ENCODE measurements at places on chromosomes 6 and 20.

- no peak for DNase-seq
Measured at GRCh38 chr20:62391165-62392076, 4.5 kb downstream of the RPS21 start.

DNA sequence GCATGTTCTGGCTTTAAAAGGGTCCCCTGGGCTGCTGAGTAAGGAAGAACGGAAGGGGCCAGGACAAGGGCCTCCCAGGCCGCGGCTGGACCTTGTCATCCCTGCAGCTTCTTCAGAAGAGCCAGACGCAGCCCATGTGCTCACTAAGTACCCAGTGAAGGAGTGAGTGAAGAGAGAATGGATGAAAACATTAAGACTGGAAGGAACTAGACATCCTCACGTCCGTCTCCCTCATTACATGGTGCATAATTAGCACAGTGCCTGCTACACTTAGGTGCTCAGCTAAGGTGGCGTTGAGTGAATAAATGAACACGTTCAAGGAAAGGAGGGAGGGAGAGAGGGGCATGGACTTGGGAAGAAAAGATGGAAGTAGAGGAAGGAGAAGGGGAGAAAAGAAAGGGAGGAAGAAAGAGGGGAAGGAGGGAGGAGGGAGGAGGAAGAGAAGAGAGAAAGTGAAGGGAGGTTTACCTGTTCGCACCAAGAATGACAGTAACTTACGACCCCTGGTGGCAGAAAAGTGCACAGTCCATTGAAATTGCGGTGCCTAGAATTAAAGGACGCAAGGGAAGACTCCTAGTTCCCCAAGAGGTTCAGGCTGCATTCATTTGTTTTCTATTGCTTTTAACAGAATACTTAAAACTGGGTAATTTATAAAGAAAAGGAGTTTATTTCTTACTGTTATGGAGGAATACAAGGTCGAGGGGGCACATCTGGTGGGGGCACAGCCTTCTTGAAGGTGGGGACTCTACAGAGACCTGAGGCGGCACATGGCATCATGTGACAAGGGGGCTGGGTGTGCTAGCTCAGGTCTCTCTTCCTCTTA is 8.0 kb downstream of the TP53RK start:
- DNase-seq: peak; percentile 79

DNA sequence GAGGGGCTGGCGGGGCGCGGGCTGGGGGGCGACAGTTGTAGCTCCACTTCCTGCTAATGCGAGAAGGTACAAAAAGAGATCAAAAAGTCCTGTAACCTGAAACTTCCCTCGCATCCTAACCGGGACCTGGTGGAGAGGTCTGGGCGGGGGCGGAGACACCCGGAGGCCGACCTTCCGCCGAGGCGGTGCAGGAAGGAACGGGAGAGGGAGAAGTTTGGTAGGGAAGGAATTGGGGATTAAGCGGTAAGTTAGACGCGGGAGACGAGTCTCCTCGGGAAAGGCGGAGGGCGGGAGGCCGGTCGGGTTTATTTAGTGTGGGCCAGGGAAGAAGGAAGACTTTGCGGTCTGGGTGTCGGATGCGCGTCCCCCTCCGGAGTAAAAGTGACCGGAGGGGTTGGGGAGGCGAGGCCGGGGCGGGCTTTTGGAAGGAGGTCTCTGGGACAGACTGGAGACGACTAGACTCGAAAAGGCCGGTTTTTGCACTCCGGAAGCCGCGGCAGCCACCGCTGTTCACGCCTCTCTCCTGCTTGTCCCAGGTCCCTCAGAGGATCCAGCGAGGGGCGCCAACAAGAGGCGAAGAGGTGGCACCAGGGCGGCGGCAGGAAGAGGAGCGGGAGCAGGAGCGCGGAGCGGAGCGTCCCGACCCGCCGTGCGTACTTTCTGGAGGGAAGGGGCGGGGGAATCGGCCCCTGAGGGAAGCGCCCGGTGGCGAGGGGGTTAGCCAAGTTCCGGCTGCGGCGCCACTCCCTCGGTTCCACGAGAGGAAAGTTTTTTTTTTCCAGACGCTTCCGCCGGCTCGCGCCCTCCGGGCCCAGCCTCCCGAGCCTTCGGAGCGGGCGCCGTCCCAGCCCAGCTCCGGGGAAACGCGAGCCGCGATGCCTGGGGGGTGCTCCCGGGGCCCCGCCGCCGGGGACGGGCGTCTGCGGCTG is 734 bp downstream of the TPBG start:
- DNase-seq: no peak

- peak; percentile 68 for DNase-seq
Measured at GRCh38 chr6:31441365-31442267, 38.2 kb downstream of the MICA start.

DNA sequence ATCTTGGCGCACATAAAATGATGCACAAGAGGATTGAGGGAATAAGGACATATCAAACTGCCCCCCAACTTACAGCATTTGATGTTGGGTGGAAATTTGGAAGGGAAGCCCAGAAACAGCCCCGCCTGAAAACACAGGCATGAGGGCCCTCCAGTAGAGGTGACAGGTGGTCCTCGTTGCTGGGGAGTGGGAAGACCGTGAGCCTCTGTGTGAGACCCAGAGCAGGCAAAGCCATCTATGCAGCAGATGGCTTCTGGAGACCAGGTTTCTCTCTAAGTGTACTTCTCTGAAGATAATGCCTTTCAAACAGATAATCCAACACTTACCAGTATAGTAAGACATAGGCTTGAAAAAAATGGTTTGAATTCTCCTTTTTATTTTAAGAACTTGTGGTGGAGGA is 132.2 kb upstream of the INSM1 start:
- no peak for DNase-seq

DNA sequence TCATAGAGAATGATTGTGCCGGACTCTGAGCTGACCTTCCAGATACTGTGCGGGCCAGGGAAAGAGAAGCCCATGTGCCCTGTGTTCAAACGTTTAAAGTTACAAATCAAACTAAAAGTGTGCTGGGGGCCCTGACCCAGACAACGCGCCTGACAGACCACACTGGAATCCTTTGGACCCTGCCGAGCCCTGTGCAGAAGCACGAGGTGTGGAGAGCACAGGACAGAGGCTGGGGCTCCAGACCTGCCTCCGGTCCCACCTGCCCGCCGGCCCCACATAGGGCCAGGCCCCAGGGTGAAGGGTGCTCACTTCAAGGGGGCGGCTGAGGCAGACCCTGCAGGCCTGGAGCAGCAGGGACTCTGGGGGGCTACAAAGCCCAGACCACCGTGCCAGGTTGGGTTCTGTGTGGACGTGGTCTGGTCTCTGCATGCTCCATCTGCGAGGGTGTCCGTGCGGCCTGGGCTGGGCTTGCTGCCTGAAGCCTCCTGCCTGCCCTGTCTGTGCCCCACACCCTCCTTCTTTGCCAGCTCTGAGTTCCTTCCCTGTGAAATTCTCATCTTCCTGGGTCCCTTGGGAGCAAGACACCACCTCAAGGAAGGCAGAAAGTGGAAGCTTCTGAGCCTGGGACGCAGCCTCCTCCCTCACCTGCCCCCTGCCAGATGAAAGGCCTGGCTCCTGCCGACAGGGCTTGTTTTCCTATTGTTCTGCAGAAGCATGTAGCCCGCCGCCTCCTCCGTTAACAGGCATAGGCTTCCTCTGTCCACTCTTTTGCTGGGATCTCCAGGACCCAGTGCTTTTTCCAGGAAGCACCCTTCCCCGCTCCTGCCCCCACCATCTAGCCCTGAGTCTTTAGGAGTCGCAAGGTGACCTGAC is 186.2 kb downstream of the ERMARD start:
- no peak for DNase-seq

DNA sequence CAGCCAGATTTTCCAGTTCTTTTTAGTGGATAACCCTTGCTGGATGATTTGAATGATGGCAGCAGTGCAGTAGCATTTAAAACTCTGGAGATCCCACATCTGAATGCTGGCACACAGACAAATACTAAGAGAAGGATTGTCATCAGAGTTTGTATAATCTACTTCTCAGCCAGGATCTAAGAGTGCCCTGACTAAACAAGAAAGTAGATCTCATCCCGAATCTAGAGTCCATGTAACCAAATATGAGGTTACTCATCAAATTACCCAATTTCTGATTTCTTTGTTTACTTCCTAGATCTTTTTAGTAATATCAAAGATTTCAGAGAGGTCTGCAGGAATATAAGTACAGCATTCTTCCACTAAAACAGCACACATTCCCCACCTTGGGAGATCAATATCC is 7.8 kb downstream of the TMC2 start:
- no peak for DNase-seq

DNA sequence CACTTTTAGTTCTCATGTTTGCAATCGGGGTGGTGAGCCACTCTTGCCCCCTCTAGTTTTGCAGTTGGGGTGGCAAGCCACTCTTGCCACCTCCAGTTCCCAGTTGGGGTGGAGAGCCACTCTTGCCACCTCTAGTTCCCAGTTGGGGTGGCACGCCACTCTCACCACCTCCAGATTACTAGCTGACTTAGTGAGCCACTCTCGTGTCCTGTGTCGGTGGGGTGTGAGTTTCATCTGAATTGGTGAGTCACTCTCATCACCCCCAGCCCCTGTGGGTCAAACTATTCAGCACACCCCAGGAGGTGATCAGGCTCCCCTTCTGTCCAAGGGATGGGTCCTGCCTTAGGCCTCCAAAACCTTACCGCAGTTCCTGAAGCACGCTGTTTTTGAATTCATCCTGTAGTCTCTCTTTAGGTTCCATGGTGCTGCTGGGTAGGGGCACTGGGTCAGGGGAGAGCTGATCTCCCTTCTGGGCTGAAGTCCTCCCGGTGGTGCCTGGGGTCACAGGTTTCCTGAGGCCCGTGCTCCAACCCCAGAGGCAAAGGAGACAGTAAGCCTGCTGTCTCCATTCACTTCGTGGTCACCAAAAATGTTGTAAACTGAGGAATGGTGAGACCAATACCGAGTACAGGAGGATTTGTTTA is 224.2 kb upstream of the SYNCRIP start:
- DNase-seq: no peak

- no peak for DNase-seq
Measured at GRCh38 chr6:11971154-11971553, 41.0 kb upstream of the HIVEP1 start.
